CD4-positive, alpha-beta T cell (primary cell): ENCODE measurements at places on chromosomes 1 and 21.
A peak's percentile ranks its signal among the peaks of the same experiment; 100 is the strongest.

DNA sequence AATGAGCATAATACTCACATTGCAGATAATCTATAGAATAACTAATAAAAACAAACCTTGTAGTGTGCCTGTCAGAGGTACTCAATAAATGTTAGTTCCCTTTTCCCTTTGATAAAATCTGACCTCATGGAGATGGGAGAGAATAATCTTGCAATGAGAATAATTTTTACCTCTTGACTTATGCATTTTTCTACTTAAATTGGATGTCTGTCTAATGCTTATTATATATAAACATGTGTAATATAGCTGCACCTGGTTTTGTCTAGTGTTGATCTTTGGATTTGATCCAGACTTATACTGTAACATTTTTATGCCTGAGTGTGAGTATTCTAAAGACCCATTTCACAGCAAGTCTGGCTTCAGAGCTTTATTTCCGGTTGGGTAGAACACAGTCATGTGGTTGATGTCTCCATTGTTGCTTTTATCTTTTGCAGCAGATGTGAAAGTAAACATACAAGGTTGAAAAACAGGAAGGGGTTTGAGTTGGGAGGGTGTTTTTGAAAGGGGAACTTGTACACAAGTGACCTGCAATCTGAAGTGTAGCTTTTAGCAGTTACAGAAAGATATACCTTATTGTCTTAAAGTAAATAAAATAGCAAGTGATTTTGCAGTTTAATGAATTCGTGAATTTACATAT lies 12.4 kb downstream of the EPB41 start:
- peak; percentile 32 for DNase-seq

- no peak for DNase-seq
These were observed 35.1 kb downstream of the PIGM start for GRCh38 chr1:159996653-159997052.

- DNase-seq, result no peak
These were observed 23.1 kb upstream of the ATP6V1G3 start for GRCh38 chr1:198563583-198563982.

GRCh38 chr1:56461158-56462127 lies 117.9 kb downstream of the PLPP3 start:
- DNase-seq, result no peak

DNA sequence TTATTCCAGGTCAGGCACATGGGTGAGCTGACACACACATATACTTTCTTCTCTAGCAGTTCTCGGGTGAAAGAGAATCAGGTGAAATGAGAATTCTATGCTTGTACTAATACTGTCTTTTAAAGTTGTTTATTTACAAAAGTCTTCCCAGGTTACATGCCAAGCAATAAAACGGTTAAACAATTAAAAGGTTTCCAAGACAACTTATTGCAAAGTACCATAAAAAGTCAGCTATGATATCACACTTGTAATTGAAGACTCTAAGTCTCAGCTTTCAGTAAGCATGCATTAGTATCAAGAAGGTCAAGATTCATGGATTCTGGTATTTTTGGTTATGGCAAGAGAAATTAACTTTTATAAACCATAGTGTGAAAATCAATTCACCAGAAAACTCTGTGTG lies 171.4 kb downstream of the PDE4B start:
- no peak for DNase-seq

GRCh38 chr1:184567637-184568036 lies 180.8 kb downstream of the C1orf21 start:
- DNase-seq, result no peak

- no peak for DNase-seq
These were observed 76.2 kb downstream of the EIF4G3 start for GRCh38 chr1:21100481-21100921.

DNA sequence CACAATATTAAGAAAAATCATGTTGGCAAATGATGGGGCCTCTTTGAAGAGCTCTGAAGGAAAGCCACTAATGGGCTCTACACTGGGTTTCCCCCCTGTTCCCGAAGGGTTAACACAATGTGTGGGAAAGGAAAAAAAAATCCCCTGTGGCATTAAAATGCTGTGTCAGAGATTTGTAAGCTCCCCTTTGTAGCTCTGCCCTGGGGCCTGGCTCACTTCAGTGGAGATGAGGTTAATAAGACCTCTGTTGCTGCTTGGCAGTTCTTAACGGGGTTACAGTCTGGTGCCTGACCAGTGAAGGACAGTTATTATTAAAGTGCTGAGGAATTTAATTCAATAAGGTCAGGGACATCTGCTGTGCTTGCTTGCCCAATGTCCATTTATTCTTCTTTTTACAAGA lies 129.7 kb upstream of the UBE2U start:
- DNase-seq, result no peak

GRCh38 chr1:245226203-245226499 lies 71.4 kb downstream of the KIF26B start:
- no peak for DNase-seq

DNA sequence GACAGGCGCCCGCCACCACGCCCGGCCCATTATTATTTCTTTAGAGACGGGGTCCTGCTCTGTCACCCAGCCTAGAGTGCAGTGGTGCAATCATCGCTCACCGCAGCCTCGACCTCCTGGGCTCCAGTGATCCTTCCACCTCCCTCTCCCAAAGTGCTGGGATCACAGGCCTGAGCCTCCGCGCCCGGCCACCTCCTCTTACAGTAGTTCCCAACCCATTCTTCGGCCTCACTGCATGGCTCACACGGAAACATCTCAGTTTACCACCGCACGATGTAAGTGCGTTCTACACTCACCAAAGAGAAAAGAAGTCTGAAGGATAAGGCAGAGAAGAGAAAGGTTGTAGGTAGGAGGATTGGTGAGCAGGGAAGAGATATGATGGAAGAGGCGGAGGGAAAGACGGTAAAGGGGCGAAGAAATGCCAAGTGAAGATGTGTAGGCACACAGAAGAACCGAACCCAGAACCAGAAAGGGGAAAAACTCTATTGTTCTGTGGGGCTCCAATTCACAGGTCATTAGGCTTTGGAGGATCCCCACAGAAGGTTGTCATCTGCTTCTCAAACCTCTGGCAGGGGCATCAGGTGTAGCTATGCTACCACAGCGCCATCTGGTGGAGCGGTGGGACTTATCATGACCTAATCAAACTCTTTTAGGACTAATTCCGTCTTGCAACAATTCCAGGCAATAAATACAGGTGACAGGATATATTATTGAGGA lies 504.2 kb downstream of the SMYD3 start:
- peak; percentile 89 for DNase-seq

GRCh38 chr1:220269036-220269435 lies 3.2 kb downstream of the RAB3GAP2 start:
- DNase-seq, result no peak

DNA sequence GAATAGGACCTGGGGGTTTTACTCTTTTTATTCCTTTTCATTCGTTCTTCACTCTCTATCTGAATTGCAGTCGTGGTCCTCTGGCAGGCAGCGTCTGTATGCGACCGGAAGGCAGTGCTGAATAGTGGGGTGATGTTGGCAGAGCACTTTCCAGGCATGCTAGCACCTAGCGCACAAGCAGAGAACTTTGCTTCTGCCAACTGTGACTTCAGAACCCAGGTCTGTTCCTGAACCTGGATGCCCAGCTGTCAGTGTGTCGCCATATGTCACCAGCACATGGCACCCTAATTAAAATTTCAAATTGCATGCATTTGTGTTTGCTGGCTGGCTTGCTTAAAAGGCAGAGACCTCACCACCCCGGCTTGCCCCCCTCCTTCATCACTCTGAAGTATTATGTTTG lies 116.2 kb downstream of the NFIA start:
- no peak for DNase-seq

GRCh38 chr1:97334454-97334853 lies 586.4 kb downstream of the DPYD start:
- DNase-seq, result no peak

GRCh38 chr1:13951793-13952751 lies 252.1 kb downstream of the PRDM2 start:
- no peak for DNase-seq

DNA sequence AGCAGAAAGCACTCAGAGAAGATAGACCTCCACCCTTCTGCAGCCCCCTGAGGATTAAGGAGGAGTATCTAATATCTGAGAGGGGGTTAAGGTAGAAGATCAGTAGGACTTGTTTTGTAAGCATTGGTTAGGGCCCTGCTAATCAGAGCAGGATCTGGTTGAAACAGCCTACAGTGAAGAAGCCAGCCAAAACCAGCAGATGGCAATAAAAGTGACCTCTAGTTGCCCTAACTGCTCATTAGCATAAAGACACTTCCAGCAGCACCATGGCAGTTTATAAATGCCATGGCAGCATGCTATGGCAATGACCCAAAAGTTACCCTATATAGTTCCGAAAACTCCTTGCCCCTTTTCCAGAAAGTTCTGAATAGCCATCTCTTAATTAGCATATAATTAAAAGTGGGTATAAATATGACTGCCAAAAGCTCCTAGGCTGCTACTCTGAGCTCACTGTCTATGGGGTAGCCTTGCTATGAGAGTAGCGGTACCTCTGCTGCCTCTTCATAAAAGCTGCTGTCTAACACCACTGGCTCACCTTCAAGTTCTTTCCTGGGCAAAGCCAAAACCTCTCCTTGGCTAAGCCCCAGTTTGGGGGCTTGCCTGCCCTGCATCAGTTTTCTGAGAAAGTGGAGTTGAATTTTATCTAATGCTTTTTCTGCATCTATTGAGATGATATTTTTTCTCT lies 254.2 kb downstream of the PAPPA2 start:
- no peak for DNase-seq

GRCh38 chr21:26842974-26843932 lies 2.0 kb downstream of the ADAMTS1 start:
- no peak for DNase-seq

DNA sequence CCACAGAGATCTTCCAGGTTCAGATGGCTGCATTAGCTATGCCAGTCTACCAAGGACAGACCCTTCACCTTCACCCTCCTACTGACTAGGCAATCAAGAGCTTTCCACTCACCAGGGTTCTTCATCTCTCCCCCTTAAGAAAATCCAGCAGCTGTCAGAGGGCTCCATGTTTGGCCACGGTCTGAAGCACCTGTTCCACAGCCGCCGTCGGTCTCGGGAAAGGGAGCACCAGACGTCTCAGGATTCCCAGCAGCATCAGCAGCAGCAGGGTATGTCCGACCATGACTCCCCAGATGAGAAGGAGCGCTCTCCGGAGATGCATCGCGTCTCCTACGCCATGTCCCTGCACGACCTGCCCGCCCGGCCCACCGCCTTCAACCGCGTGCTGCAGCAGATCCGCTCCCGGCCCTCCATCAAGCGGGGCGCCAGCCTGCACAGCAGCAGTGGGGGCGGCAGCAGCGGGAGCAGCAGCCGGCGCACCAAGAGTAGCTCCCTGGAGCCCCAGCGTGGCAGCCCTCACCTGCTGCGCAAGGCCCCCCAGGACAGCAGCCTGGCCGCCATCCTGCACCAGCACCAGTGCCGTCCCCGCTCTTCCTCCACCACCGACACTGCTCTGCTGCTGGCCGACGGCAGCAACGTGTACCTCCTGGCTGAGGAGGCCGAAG lies 13.8 kb downstream of the TMCC2 start:
- DNase-seq, result no peak

GRCh38 chr1:66266350-66266749 lies 267.6 kb upstream of the SGIP1 start:
- no peak for DNase-seq

- DNase-seq, result no peak
These were observed 823 bp upstream of the PRKAA2 start for GRCh38 chr1:56644064-56644918.

DNA sequence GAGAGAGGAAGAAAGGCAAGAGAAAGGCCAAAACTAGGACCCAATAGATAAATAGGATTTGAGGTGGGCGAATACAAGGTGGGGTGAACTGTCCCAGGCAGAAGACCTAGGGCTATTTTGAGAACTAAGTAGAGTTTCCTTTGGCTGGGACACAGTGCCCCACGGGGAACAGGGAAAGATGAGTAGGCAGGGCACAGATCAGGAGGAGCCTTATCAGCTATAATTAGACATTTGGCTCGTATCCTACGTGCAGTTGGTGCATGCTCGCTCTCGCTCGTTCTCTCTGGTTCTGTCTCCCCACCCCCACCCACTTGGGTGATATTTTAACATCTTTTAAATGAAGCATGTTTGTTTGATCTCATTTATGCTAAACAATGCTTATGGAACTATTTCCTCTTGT lies 235.0 kb upstream of the JUN start:
- DNase-seq, result no peak

GRCh38 chr1:86822459-86822858 lies 91.5 kb downstream of the SELENOF start:
- DNase-seq, result no peak

DNA sequence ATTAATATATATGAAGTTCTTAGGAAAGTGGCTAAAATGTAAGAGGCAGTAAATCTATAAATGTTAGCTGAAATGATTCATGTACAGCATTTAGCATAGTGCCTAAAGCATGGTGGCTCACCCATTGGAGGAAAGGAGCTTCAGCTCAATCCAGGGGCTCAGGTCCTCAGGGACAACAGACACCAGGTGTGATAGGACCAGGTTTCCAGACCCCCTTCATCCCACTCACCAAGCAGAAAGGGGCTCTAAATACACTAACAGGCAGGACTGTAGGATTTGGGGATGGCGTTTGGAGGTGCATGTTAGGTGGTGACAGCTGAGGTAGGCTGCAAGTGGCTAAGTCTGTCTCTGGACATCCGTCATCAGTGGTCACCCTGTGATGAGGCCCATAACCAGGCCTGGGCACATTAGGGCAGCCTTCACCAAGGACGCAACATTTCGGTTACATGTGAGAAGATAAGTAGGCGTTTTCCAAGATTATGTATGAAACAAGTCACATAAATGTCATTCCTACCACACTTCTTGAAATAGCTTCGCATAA lies 233.1 kb downstream of the C1orf94 start:
- DNase-seq, result no peak

DNA sequence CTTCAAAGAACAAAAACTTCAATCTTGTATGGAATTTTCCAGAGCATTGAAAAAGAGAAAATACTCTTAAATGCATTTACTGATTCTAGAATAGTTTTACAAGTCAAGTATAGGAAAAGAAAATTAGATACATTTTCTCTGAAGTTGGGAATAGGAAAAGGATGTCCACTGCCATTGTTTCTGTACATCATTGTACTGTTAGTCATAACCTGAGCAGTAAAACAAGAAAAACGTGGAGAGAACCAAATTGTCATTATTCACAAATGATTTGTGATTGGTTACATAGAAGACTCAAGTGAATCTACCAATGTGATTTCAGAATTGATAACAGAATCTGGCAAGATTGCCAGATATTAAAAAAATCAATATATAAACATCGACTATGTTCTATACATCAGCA lies 27.4 kb downstream of the PRKACB start:
- no peak for DNase-seq
